Fibroblast of the aortic adventitia (primary cell): ENCODE measurements at places on chromosomes 5 and 9. TPM values are rescaled to one million over a fixed set of nuclear protein-coding genes. Genes with fewer than 3 reads are reported as not detected.

PKD2L2 gene
- total RNA-seq = not detected in 2 replicates

NAIP gene
- total RNA-seq = 4.3 and 6.8 TPM in 2 replicates

AGXT2 gene
- not detected in 2 replicates for total RNA-seq

SEMA6A gene
- 0.36 and 0.41 TPM in 2 replicates for total RNA-seq

SHB gene
- 4.5 and 26.5 TPM in 2 replicates for total RNA-seq

CDH12 gene
- 0.09 TPM in 1 of 2 replicates, not detected in the other for total RNA-seq

GABRA1 gene
- not detected in 2 replicates for total RNA-seq

NDUFS4 gene
- 118 and 200 TPM in 2 replicates for total RNA-seq

SCGB3A2 gene
- not detected in 2 replicates for total RNA-seq

SYNPO gene
- 3.9 and 4.6 TPM in 2 replicates for total RNA-seq

PCDHB6 gene
- total RNA-seq = 0.18 TPM in 1 of 2 replicates, not detected in the other

IL3 gene
- total RNA-seq = not detected in 2 replicates

AP3S1 gene
- 109 and 237 TPM in 2 replicates for total RNA-seq

CAPSL gene
- total RNA-seq = not detected in 2 replicates

PLAC8L1 gene
- total RNA-seq = 0.98 TPM in 1 of 2 replicates, not detected in the other

IL5 gene
- total RNA-seq = not detected in 2 replicates

SLC34A1 gene
- not detected in 2 replicates for total RNA-seq
